Fibroblast of skin of left quadriceps (primary cell): ENCODE measurements at places on chromosomes 12 and 14.

- DNase-seq: no peak
Observed at GRCh38 chr14:89293314-89293916, 123.6 kb downstream of the FOXN3 start.

DNA sequence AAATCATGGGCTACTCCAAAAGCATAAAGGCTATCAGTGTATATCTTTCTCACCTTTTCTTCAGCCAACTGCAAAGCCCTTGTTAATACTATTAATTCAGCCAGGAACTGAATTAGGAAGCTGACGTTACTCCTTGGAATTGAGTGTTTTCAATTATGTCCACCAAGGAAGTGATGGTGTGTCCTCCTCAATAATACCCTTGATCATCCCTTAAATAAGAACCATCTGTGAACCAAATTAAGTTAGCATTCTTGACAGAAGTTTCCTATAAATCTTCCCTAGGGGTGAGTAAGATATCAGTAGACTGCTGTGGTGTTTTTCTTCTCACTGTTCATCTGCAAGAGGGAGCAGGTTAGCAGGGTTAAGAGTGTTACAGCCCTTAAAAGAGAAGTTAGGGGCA is 252.3 kb upstream of the AVPR1A start:
- DNase-seq: no peak

DNA sequence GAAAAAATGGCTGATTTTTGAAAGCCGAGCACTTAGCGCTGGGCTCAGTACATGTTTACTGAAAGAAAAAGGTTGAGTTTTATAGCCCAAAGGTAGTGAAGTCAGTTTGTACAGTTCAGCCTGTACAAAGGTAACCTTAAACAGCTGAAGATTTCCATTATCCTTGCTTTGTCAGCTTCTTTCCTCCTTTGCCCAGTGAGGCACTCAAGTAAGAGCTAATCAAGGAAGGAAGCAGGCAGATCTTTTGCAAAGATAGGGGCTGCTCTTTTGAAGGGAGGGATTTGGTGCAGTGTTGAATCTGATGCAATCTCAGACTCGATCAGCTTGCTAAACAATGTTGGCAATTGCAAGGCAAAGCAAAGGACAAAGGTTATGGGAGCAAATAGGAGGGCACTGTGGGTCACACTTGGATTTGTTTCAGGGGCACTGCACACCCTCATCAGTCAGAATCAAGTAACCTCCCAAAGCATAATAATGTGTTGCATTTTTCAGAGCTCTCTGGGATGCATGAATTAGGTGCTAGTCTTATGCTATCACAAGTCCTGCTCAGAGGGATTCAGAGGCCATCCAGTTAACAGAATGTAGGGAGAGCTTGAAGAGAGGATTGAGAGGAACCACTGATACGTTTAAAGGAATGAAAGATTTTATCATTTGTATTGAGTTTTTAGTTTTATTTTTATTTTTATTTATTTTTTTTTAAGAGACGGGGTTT is 44.4 kb downstream of the ANO6 start:
- DNase-seq: peak; percentile 24

GRCh38 chr14:69696633-69697557 is 70.0 kb upstream of the SRSF5 start:
- no peak for DNase-seq

DNA sequence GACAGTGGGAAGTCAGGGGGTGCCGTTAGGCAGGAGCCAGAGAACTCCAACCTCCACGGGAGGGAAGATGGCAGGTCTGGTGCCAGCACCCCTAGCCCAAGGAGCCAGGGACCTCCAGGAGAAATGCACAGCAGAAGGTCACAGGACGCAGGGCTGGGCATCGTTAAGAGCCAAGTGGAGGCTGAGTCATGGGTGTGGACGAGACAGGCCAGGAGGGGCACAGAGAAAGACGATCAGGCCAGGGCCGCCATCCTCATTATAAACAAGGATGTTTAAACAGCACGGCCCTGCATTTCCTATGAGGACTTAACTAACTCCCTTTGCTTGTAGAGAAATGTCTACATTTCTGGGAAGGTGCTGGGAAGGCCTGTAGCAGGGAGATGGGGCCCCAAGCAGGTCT is 77.9 kb upstream of the FZD10 start:
- no peak for DNase-seq

DNA sequence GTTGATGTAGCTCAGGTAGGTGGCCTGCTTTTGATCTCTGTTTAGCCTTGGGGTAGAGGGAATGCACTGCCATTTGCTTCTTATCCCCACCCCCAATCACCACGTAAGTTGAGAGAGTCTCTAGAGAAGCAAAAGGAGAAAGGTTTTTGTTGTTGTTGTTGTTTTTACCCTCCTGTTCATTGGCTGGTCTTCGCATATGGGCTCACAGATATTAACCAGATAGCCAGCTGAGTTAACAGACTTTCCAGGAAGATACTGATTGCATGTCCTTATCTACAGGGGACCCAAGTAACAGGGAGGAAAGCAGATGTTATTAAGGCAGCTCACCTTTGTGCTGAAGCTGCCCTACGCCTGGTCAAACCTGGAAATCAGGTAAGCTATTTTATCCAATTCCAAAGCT is 2.9 kb downstream of the PA2G4 start:
- no peak for DNase-seq

DNA sequence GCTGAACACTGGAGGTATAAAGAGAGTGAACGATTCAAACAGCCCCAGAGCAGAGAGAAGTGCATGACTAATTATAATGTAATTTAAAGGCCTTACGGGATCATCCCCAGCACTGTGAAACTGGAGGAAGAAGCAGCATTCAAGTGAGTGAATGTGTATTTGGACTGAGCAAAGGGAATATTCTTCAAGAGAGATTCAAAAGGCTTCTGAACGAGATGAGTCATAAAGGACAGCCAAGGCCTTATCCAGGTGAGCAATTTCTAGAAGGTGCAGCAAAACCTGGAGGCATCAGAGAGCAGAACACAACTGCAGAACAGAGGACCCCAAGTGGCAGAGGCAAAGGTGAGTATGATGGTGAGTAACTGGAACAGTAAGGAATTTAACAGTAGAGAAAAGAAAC is 127.2 kb downstream of the BCAT1 start:
- no peak for DNase-seq

DNA sequence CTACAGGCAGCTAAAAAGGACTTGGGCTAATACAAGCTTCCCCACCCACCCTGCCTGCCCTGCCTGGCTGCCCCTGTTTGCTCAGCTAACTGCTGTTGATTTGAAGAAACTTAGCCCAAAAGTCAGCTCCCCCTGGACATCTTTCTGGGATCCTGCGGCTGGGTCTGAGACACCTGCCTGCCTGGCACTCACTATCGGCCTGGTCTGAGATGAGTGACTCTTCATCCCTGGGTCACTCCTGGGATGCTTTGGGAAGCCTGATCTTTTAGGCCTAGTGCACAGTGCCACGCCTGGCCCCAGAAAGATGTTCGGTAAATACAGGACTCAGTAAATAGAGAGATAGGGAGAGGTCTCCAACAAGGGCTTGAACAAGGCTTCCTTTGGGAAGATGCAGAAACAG is 211.3 kb upstream of the DIO3 start:
- DNase-seq: no peak

GRCh38 chr12:18706798-18707197 is 31.0 kb downstream of the PLCZ1 start:
- no peak for DNase-seq

DNA sequence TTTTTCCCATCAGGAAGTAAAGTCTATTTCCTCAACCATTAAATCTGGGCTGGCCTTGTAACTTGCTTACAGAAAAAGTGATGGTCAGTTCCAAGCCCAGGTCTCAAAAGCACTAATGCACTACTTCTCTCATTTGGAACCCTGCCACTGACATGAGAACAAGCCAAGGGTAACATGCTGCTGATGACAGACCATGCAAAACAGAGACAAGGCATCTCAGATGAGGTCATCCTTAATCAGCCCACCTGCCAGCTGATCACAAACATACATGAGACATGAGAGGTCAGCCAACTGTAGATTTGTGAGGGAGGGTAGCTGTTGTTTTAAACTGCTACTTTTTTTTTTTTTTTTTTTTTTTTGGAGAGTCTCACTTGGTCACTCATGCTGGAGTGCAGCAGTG is 16.2 kb downstream of the TWF1 start:
- DNase-seq: no peak

- no peak for DNase-seq
Observed at GRCh38 chr12:96397756-96398423, 2.3 kb downstream of the CDK17 start.
